Activated CD8-positive, alpha-beta T cell treated with anti-CD3 and anti-CD28 coated beads, Interleukin-2, amount 10 ng/mL, durations not matched to agents 7 days and 5 days (primary cell): ENCODE measurements at places on chromosomes 1 and 21.

- DNase-seq: no peak
Observed at GRCh38 chr1:203265541-203265940, 36.1 kb upstream of the CHIT1 start.

DNA sequence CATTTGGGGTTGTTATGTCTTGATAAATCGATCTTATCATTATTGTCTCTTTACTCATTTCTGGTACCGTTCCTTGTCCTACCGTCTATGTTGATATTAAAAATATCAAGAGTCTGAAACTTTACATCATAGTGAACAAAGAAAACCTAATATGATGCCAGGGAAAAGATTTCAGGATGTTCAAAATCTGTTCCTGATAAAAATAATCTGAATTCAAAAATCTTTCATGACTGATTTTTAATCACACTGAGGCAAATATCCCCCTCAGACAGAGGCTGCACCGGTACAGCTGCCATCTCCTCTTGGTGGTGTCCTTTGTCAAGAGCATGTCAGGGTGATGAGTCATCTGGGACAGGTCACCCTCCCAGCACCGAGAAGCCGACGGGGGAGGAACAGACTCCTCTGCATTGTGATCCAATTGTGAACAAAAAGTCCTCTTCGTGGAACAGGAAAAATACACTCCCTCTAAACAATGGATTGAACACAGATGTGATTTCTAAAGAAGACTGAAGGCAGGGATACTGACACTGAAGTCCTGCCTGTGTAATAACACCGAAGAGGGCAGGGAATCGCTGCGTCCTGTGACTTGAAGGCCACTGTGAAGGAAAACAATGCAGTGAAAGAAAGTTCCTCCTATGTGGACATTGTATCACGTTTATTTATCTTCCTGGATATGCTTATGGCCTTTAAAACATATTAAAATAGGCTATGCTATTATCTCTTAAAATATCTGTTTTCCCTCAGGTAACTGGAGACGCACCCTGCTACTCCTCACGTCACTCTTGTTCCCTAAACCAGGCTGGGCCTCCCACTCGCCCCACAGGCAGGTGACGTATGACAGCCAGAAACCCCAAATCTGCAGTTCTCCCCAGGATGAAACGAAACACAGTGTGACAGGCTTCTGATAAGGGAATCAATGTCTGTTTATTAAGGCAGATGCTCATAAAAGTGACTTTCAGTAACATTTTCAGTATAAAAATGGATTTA, 4.3 kb upstream of the SPATC1L start:
- no peak for DNase-seq

- no peak for DNase-seq
Observed at GRCh38 chr21:42991992-42992740, 17.8 kb downstream of the PKNOX1 start.

GRCh38 chr1:65049941-65050713, 83.8 kb upstream of the JAK1 start:
- DNase-seq: no peak

- no peak for DNase-seq
Observed at GRCh38 chr1:244675167-244675566, 22.2 kb downstream of the DESI2 start.
